ENCODE measurements at places on chromosomes 6 and 20. TPM values are rescaled to one million over a fixed set of nuclear protein-coding genes. Genes with fewer than 3 reads are reported as not detected.
A peak's percentile ranks its signal among the peaks of the same experiment; 100 is the strongest.

- DNase-seq: no peak
Observed at GRCh38 chr6:20481281-20481680, 53.0 kb upstream of the CDKAL1 start.

GRCh38 chr6:88763160-88763559, 200.3 kb downstream of the RNGTT start:
- no peak for DNase-seq

- DNase-seq: no peak
Observed at GRCh38 chr20:64222851-64223525, 32.6 kb upstream of the PCMTD2 start.

- DNase-seq: no peak
Observed at GRCh38 chr20:14556206-14556605, 218.8 kb upstream of the FLRT3 start.

DNA sequence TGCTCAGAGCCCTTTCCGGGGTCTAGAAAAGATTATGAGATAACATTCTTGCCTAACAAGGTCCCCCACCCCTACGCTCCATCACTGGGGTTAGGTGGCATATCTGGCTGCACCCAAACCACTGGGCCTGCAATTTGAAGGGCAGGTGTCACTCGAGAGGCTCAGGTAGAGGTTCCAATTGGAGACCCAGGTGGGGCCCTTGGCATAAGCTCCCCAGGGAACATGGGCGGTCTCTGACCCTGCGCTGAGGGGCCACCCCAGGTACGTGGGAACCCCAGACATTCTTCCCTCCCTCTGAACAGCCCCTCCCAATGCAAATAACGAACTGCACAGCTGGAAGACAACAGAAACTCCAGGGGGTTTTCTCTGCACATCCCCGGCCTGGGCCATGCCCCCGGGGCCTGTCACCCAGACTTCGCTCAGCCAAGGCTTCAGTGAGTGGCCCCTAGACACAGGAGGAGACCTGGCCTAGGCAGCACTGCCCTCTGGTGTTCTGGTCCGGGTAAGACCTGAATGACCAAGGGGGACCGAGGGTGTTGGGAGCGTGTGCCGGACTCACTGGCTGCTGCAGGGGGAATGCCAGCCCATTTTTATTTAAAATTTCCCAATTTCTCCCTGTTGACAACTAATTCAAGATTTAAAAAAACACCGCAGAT, 47.5 kb downstream of the DSTN start:
- peak; percentile 89 for DNase-seq

GRCh38 chr20:42402455-42402854, 784.3 kb upstream of the CHD6 start:
- DNase-seq: no peak

DNA sequence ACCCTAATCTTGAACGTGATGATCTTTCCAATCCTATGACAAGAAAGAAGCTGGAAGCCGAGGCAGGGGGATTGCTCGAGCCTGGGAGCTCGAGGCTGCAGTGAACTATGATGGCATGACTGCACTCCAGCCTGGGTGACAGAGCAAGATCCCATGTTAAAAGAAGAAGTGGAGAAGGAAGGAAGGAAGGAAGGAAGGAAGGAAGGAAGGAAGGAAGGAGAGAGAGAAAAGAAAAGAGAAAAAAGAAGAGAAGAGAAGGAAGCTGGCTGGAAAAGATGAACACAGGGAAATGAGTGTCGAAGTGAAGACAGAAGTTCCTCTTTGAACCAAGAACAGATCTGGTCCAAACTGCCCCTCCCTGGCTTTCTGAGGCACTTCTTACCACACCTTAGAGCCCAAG, 136.0 kb upstream of the PRND start:
- DNase-seq: no peak

ADGRB3 gene
- 0.30 TPM for total RNA-seq

MYLK2 gene
- total RNA-seq: not detected

TCF15 gene
- total RNA-seq: not detected

RIMS1 gene
- total RNA-seq: 1.3 TPM

GRCh38 chr6:35673755-35674154, 15.0 kb downstream of the FKBP5 start:
- DNase-seq: no peak

DNA sequence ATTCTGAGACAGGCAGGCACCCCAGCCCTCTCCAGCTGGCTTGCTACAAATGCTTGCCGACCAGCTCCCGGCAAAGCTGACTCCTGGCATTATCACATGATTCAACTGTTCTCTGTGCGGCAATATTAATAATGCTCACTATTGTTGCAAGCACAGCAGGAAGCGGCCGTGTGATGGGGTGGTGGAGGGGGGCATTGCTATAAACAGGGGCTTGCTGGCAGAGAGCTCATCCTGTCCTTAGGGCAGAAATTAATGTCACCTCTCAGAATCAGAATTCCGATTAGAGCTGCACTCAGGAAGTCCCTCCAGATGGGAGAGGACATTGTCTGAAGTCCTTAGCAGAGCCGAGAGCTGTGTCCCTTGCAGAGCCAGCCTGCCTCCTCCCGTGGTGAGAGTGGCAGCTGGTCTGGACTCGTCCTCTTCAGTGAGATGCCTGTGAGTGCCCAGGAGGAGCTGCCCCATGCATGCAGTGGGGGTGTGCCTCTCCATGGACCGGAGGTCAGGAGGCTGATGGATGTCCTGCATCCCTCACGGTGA, 162.5 kb downstream of the CDH4 start:
- no peak for DNase-seq

MLN gene
- not detected for total RNA-seq

DNA sequence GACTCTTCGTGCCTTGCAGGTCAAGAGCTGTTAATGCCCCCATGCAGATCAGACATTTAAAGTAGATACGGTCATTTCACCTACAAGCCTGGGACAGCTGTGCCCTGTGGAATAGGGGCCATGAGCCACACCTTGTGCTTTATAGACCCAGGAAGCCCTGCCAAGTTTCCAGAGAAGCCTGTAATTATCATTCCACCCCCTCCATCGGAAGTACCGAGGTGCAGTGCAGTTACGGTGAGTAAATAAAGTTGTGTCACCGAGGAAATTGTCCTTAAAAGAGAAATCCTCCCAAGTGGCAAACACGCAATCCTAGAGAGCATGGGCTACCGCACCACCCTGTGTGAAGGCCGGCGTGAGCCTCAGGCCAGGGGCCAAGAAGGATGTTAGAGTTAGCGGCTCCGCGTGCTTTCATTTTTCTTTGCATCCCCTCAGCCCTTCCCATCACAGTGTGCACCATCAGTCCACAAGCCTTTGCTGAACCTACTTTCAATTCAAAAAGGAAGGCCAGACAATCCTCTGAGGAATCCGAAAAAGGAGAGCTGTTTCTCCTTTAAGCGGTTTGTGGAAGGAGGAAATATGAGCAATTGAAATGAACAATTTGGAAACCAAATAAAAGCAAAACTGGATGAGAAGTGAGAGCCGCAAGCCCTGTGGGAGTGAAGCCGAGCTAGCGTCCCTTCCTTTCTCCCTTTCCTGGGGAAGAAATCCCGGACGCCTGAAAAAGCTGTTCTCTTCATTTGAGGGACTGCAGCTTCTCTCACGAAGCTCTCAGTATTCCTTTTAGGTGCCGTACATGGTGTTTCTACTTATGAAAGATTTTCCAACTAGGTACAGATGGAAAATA, 183.3 kb upstream of the PDE10A start:
- no peak for DNase-seq

- no peak for DNase-seq
Observed at GRCh38 chr20:43389839-43390626, 67.7 kb upstream of the SRSF6 start.

DNA sequence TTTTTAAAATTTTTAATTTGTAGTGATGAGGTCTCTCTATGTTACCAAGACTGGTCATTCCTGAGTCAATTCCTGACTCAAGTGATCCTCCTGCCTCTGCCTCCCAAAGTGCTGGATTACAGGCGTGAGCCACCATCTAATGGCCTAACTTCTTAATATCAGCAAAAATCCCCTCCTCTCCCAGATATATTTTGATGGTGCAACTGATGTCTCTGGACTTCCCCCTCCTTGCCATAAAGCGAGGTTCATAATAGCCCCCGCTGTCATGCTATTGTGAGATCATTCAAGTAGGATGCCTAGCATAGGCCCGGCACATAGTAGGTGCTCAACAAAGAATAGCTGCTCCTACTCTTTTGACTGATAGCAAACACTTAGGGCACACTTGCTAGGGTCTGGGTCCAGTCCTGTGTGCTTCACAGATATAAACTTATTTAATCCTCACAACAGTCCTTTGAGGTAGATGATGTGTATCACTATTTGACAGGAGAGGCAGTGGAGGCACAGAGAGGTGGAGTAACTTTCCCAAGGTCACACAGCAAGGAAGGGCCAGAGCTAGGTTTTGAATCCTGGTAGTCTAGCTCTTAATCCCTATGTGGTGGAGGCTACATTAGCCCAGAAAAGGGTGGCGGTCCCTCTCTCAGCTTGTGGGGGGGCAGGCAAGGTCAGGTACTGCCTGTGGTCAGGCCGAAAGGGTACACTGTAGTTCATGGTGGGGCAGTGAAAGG, 14.6 kb downstream of the SRC start:
- no peak for DNase-seq

C6orf132 gene
- 200 TPM for total RNA-seq

- no peak for DNase-seq
Observed at GRCh38 chr6:82872185-82872584, 193.5 kb downstream of the UBE3D start.

GRCh38 chr6:40407239-40407638, 179.9 kb downstream of the LRFN2 start:
- no peak for DNase-seq

GRCh38 chr20:49712996-49713752, 504 bp downstream of the B4GALT5 start:
- DNase-seq: no peak

MOCS1 gene
- total RNA-seq: 13.9 TPM

DNA sequence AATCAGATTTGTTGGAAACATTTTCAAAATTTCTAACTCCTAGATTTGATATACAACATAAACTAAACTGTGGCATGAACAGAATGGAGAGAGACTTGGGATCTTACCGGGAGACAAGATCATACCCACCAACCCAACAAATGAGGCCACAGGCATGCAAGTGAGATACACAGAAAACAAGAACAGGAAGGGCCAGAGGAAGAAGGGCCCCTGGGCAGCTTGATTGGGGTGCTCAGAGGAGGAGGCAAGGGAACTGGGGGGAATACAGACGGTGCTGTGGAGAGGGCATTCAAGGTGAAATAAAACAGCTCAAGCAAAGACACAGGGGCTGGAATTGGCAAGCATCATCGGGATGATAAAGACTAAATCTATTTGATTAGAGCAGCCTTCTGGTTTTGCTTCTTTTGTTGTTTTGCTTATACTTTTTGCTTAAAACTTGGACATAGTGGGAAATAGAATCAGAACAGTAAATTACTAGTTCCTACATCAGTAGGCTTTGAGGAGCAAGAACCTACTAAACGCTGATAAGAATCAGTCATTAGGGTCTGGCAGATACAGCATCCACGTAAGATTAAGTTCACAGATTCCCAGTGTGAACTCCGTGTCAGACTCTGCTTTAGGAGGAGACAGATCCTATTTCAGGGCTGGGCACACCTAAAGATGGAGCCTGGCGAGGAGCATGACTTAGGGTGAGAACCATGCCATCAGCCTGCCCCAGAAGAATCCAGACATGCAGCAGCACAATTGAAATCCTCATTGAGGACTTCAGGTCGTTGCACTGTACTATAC, 3.5 kb upstream of the RAMACL start:
- no peak for DNase-seq

DNA sequence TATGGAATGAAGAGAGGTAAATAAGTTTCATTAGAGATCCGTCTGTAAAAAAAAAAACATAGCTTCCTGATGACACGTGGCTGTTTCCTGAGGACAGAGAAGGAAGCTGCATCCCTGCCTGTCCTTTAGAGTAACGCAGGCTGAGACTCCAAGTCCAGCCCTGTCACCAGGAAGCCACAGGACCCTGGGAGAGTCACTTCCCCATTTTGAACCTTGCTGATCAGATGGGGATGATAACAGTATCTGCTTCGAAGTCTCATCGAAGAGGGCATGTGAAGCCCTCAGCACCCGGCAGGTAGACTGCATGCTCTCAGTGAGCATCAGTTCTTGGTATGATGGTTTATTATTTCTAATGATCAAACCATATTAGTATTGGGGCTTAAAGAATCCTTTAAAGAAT, 139.1 kb upstream of the KCNG1 start:
- DNase-seq: no peak

DNA sequence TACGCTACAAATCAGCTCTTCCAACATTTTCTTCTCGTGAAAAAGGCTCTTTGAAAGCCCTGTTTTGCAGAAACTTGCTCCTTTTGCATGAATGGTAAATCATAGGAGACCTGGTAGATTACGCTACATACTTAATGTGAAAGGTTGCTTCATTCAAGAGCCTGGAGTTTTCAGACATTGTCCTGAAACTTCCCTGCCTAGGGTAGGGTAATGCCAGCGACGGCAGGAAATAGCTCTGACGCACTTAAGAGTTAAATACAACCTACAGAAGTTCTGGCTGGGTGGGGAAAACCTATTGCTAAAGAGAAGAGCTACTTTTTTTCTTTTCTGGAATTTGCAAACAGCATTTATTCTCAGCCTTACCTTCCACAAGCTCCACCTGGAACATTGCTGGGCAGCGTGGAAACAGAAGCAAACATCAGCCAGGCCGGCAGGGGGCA, 144.5 kb downstream of the LPA start:
- no peak for DNase-seq

- DNase-seq: peak; percentile 71
Observed at GRCh38 chr6:4559281-4559875, 216.8 kb upstream of the CDYL start.

- no peak for DNase-seq
Observed at GRCh38 chr20:5559945-5560344, 190.3 kb upstream of the SHLD1 start.

DNA sequence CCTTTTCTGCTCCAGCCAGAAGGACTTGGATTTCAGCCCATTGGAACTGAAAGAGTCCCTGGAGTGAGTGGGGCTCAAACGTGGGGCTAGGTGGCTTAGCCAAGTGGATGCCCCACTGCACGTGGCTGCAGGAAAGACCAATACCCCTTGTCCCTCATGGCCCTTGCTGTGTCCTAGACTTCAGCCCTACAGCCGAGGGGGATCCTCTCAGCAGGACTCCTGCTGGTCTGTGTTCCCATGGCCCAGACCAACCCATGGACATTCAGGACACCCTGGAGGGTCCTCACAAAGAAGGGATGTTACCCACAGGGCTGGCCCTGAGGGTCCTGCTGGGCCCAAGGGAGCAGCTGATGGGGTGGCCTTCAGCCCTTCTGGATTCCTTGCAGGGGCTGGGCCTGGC, 30.0 kb upstream of the PHACTR3 start:
- DNase-seq: no peak

DNA sequence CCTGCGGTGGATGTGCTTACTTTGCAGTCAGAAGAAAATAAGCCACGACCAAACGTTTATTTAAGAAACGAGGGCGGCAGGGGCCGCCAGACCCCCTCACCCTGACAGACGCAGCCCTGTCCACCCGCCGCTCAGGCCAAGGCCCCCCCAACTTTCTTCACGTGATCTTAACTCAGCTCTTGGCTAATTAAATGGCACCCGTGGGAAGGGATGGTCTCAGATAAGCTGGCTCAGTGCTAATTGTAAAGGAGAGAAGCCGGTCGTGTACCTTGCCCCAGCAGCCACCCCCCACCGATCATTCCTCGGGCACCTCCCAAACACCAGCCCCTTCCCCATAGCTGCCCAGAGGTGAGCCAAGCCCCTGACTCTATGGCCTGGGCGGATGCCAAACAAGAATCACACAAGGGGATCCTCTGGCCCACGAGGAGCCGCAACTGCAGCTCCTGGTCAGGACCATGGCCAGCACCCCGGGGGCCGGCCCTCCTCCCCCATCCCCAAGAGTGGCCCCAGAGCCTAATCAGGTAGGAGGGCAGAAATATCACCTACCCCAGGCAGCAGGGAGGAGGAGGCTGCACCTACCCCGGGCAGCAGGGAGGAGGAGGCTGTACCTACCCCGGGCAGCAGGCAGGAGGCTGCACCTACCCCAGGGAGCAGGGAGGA, 11.2 kb downstream of the KCNQ2 start:
- no peak for DNase-seq

GRCh38 chr6:122553697-122554096, 56.5 kb upstream of the PKIB start:
- DNase-seq: no peak

All from lower leg skin (tissue), 4 donors.